ENCODE measurements at places on chromosomes 3 and 15.

DNA sequence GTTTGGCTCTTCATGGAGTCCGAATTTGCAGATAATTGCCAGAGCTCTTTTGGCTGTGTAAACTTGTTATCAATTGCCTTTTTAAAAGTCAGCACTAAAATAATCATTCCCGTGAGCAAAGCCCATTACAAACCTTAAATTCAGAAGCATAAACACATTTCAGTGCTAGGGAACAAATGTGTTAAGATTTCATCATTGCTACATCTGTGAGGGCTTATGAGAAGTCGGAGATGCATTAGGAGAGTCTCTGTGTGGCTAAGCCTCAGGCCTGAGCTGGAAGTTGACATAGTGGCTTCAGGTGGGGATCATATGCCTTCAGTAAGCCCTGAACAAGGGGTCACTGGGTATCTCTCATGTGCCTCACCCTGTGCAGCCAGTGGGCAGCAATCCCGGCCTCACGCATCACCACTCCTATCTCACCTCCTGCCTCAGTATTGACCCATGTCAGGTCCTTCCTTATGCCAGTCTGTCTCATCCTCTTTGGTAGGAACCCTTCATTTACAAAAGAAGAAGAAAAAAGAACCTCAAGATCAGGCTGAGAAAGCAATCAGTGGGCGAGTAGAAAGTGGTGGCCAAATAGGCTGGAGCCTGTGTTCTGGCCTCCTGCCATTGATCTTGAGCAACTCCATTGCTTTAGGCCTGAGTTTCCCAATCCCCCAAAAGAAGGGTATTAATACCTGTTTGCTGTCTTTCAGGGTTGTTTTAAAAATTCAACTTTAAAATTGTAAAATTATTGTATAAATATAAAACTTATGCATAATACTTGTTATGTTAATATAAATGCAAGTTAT is 233.5 kb downstream of the IL20RB start:
- no peak for DNase-seq

DNA sequence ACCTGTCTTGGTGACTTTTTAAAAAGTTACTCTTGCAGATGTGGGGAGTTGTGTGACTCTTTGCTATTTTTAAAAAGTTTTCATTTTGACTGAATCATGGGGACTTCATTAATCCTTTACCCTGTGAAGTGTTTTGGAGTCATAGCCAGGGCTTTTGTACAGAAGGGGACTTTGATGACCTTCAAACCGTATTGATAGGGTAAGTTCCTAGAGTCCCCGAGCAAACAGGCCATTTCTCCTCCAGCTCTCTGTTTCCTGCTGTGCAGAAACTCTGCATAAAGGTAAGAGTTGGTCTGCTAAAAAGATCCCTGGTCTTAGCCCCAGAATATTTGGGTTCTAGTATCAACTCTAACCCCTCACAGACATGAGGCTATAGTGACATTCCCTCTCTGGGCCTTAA is 170.8 kb upstream of the BCL6 start:
- DNase-seq, result no peak

DNA sequence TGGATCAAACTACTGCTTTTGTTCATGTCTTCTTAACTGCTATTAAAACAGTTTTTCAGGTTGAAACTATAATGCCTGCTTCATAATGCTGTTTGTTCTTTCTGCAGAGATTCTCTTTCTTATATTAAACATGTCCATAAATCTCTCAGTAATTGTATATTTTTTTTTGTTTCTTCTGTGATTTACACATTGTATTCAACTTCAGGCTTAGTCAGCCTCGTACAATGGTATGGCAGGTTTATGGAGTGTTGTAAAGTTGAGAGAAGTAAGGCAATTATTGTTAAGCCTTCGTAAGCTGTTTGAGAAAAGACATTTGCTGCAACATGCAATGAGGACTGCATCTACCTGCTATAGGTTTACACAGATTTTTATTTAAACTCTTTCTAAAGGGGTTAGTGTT is 977.1 kb downstream of the DIPK2A start:
- no peak for DNase-seq

GRCh38 chr3:23430781-23431398 is 227.8 kb downstream of the UBE2E2 start:
- no peak for DNase-seq

DNA sequence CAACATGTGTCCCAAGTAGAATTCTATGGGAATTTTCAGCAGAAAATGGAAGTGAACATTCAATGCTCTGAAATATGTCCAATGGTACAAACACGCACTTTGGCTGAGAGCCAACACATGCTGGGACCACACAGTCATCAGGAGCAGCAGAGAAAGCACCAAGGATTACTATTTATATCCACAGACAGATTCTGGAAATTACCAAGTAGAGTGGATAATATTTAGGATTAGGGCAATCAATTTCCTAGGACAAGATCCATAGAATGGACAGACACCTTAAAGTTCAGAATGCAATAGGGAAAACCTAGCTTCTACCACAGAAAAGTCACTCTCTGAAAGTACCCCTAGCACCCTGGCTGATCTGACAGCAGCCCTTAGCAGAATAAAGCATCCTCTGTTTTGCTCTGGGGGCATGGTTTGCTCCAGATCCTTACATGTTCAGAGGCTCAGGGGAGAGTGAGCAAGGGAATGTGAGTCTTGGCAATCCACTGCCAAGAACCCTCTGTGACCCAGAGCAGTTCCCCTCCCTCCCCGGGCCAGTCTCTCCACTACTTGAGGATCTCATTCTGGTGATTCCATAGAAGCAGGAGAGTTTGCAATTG is 206.0 kb upstream of the WNT5A start:
- DNase-seq, result no peak

DNA sequence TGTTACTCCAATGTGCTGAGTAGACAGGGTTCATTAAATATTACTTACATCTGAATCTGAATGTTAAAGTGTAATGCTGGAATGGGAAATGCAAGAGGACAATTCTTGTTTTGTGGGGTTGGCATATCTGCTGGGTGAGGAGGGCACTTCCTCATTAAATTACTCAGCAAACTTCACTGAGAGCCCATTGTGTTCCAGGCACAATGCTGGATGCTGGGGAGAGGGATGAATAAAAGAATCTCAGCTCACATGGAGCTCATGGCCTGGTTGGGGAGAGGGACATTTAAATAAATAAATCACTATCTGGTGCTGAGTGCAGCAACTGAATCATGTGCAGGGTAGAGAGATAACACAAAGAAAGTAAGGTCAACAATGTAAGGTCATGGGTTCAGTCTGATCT is 199.2 kb upstream of the CFAP20DC start:
- DNase-seq, result no peak

DNA sequence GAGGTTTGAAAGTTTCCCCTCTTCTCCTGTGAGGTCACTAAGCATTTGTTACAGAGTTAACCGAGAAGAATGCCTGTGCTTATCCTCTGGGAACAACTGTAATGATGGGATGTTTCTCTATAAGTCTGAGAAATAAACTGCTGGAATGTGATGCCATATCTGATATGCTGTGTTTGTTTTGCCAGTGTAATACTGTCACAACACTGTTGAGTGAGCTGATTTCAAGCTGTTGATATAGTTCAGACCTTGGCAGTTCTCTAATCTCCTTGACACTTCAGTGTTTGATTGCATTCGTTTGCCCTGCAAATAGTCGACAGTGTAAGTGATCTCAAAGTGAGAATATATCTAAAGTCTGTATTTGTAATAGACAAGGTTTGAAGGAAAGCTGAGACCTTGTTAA is 73.3 kb downstream of the PTPRG start:
- no peak for DNase-seq

DNA sequence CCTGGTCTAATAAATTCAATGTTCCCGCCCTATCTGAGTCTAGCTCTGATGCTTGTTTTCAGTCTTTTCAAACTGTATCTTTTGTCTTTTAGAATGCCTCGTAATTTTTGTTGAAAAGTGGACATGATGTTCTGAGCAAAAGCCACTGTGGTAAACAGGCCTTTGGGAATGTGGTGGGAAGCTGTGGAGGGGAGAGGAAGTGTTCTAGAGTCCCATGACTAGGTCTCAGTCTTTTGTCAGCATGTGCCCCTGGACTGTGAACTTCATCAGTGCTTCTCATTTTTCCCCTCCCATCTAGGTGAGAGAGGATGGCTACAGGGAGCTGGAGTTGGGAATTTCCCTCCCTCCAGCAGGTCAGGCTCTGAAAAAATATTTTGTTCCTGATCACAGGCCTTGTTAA is 33.7 kb downstream of the SUSD5 start:
- DNase-seq, result no peak

DNA sequence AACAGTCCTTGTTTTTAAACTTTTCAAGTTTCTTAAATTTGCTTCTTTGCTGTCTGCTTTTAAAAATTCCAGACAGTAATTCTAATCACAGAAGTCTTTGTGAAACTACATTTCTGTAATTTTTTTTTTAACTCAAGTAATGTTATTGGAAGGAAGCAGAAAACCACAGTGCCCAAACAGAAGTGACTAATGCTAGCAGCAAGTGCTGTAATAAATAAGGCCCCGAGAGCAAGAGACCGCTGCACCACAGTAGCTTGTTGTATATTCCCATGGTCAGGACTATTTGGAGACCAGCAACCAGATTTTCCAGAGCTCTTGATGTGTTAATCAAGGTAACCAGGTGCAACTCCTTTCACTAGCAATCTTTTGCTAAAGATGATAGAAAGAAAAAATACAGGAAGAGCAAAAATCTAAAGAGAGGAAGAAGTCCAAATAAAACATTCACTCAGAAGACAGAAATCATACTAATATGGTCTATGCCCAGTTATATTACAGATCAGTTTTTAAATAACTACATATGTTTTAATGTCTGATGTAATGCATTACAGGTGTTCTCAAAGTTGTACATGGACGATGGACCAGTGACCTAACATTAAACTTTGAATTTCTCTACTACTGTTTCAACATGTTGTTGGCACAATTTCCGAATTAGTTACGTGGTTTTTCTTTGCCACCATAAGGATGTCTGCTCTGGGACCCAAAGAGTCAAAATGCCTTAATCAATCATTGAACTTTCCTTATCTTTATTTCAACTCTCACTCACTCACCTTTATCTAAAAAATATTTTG is 36.4 kb downstream of the WWTR1 start:
- DNase-seq, result no peak

Data from NCI-H2029 (cell line).